ENCODE measurements at places on chromosomes 4 and X. TPM values are rescaled to one million over a fixed set of nuclear protein-coding genes. Genes with fewer than 3 reads are reported as not detected.

Gene TMPRSS11A
- total RNA-seq, result not detected

Gene DCK
- 68.5 TPM for total RNA-seq

Gene DCUN1D4
- 111 TPM for total RNA-seq

Gene DAPP1
- 0.31 TPM for total RNA-seq

Gene YIPF7
- 2.5 TPM for total RNA-seq

Gene TAF7L
- total RNA-seq, result 0.31 TPM

Gene MGAT4D
- not detected for total RNA-seq

Gene CYP2U1
- total RNA-seq, result 15.7 TPM

Gene ATG4A
- 5.9 TPM for total RNA-seq

Gene CLNK
- not detected for total RNA-seq

Gene ERCC6L
- total RNA-seq, result 0.94 TPM

Gene PLAC1
- total RNA-seq, result not detected

Gene DGAT2L6
- total RNA-seq, result not detected

Gene CETN2
- 43.5 TPM for total RNA-seq

Data from parietal lobe (tissue), 2 donors.